Fibroblast of lung (primary cell): ENCODE measurements at places on chromosomes 4 and X. TPM values are rescaled to one million over a fixed set of nuclear protein-coding genes. Genes with fewer than 3 reads are reported as not detected.
A peak's percentile ranks its signal among the peaks of the same experiment; 100 is the strongest.

DNA sequence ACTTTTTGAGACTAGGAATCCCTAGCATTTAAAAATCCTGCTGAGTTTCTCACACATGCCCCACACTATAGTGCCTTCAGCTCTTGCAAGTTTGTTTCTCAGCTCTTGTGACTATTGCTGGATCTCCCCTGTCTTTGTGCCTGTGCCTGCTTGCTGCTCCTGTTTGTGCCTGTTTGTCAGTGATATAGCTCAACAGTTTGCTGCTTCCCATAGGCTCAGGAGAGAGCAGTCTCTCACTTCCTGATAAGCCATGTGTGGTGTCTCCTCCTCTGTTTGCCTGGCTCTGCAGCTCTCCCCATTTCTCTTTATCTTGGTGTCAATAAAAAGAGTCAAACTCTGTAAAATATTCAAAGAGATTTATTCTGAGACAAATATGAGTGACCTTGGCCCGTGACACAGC is 259.8 kb upstream of the CLNK start:
- DNase-seq: no peak

GRCh38 chr4:65738134-65738533 is 67.8 kb upstream of the EPHA5 start:
- DNase-seq: no peak

LRIT3 gene
- polyA plus RNA-seq: 0.01 TPM in 2 replicates

DNA sequence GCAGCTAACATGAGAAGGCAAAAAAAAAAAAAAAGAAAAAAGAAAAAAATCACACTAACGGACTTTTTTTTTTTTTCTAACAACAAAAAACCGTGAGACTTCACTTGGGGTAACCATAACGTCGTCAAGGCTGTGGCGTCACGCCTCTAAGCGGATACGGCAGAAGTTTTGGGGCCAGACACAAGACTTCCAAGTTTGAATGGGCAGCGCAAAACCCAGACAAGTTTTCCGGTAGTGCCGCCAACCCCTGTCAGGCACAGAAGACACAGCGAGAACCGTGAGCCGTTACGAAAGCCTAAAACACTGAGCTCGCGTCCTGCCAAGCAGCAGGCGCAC is 556 bp upstream of the SMARCA5 start:
- DNase-seq: no peak

DSPP gene
- not detected in 2 replicates for polyA plus RNA-seq

GRCh38 chr4:141350122-141350905 is 129.6 kb downstream of the ZNF330 start:
- peak; percentile 94 for DNase-seq

DNA sequence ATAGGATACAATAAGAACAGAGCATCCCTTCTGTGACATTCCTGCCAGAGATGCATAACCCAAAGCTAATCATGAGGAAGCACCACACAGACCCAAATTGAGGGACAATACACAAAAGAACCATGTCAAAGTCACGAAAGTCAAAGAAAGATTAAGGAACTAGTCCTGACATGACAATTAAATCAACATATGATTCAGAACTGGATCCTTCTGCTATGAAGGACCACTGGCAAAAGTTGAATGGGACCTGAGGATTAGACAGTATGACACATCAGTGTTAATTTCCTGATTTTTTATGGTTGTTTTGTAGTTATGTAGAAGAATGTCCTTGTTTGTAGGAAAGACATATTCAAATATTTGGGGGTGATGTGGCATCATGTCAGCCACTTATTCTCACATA is 13.9 kb downstream of the ACOT9 start:
- DNase-seq: no peak

DNA sequence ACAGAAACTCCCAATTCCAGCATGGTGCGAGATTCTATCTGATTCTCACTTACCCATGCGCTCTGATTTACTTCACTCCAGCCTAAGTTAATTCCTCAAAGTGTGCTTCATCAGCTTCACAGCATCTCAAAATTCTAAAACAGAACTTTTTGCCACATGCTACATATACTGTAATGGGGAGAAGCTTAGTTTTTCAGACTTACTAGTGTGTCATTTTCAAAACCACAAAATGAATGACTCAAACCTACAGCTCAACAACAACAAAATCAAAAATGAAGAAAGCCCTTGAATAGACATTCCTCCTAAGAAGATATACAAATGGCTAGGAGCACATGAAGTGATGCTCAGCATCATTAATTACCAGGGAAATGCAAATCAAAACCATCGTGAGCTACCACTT is 14.9 kb downstream of the IRF2 start:
- DNase-seq: peak; percentile 76

DNA sequence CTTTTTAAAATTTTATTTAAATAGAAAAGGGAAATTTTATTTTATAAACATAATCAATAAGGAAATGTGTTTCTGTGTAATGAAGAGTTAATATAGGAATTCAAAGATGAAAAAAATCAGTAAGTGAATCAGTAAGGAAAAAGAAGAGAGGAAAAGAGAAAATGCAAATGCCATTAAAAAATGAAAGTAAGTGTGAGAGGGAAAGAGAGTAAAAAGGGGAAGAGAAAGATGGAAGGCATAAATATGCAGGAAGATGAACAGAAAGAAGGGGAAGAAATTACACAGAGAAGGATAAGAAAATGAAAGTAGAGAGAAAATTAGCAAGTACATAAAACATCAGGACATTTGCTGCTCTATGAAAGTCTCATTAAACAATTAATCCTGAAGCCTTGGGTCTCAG is 349.9 kb downstream of the FSTL5 start:
- DNase-seq: no peak

GRCh38 chr4:187767158-187767557 is 228.4 kb upstream of the ZFP42 start:
- DNase-seq: no peak

DNA sequence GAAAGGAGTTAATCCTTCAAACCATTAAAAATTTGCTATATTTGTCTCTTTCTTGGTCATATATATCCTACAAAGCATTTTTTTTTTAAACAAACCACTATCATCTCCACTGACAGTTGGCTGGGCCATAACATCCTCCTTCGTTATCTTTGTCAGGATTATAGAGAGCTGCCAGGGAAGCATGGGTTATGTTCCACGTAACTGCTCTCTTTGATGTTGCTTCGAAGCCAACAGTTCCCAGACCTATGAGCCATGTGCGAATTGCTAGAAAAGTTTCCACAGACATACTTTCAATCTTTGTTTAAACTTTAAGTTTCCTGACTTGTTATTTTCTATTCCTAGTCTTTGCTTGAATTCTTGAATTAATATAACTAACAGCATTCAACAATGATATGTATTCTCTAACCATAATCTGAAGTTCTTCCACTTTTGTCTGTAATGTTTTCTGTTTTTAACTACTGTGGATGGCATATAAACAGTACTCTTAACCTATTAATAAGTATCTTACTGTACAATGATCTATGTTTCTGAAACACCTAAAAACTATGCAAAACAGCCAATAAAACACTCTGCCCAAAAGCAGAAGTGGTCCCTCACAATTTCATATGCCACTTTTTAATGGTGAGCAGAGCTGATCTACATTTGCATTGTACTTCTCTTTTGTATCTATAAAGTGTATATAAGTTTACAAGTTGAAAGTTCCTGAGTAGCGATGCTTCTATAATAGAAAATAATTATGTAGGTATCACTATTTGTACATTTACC is 37.9 kb downstream of the EREG start:
- no peak for DNase-seq

- peak; percentile 61 for DNase-seq
Observed at GRCh38 chr4:74092957-74093356, 6.0 kb downstream of the CXCL2 start.

LNX1 gene
- 0.48 and 0.61 TPM in 2 replicates for polyA plus RNA-seq

DNA sequence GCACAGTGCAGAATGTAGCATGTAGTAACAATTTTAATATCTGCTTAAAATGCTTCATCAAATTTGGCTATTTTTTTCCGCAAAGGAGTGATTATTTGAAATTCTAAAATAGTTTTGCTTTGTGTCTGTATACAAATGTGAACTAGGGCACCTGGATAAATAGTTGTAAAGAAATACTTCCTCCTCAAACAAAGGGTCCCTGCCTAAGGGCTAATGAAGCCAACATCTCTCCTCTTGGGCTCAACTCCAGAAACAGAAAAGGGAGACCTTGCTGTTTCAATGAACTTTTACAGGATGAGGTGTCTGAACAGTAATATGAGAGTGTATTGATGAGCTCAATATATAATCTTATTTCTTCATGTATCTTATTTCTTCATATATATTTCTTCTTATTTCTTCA is 30.8 kb upstream of the SCOC start:
- no peak for DNase-seq

GALNTL6 gene
- polyA plus RNA-seq: not detected in 2 replicates

GRCh38 chr4:135917011-135917410 is 1615.3 kb downstream of the PCDH18 start:
- peak; percentile 70 for DNase-seq

- DNase-seq: peak; percentile 56
Observed at GRCh38 chrX:11239230-11239629, 54.0 kb upstream of the AMELX start.

- no peak for DNase-seq
Observed at GRCh38 chr4:74166135-74166534, 8.2 kb downstream of the MTHFD2L start.

DNA sequence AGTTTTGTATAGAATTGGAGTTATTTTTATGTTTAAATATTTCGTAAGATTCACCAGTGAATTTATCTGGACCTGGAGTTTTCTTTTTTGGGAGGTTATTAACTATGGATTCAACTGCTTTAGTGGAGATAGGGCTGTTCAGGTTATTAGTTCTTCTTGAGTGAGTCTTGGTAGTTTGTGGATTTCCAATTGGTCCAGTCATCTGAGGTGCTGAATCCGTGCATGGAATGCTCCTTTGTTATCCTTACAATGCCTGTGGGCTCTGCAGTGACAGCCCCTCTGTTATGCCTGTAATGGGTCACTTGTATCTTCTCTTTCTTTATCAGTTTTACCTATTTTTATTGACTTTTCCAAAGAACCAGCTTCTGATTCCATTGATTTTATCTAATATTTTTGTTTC is 15.4 kb upstream of the NKX1-1 start:
- no peak for DNase-seq

GRCh38 chr4:2393353-2394270 is 24.8 kb downstream of the ZFYVE28 start:
- DNase-seq: no peak

- DNase-seq: peak; percentile 14
Observed at GRCh38 chr4:152534541-152535359, 1.1 kb downstream of the FBXW7 start.

GRCh38 chr4:177008836-177009501 is 216.2 kb upstream of the VEGFC start:
- peak; percentile 38 for DNase-seq

DNA sequence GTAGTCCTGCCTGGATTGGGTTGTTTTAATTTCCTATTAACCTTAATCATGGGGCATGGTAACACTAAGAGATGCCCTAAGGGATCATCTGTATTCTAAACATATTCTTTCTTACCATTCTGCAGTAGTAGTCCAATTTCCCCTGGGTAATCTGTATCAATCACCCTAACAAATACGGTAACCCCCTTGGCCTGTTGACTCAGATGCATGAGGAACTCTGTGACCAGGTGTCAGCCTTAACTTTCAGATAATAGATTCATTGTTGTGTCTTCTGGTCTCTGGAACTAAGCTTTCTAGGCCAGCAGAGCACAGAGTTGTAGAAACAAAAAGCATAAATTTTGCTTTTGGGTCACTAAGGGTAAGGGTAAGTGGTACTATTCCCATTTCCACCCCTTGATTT is 13.1 kb upstream of the BANK1 start:
- no peak for DNase-seq

GRCh38 chrX:15188039-15188438 is 81.8 kb downstream of the ASB9 start:
- no peak for DNase-seq

DNA sequence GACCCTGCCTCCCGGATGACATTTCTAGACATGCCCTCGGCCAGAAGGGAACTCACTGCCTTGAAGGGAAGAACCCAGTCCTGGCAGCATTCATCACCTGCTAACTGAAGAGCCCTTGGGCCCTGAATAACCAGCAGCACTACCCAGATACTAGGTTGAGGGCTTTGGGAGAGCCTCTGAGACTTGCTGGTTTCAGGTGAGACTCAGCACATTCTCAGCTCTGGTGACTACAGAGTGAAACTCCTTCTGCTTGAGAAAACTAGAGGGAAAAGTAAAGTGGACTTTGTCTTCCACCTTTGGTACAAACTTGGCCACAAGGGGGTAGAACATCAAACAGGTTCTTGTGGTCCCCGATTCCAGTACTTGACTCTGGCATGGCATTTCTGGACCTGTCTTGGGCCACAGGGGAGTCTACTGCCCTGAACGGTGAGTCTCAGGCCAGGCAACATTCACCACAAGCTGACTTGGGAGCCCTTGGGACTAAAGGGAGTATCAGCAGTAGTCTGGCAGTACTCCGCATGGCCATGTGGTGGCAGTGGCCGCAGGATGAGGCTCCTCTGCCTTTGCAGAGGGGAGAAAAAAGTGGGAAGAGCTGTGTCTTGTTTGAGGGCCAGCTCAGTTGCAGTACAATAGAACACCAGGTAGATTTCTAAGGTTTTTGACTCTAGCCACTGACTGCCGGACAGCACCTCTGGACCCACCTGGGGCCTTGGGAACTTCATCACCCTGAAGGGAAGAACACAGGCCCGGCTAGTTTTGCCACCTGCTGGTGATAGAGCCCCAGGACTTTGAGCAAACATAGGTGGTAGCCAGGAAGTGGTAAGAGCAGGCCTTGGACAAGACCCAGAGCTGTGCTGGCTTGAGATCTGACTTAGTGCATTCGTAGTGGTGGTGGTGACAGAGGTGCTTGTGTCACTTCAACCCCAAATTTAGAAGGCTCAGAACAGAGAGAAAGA is 414.8 kb downstream of the OPHN1 start:
- peak; percentile 7 for DNase-seq

DNA sequence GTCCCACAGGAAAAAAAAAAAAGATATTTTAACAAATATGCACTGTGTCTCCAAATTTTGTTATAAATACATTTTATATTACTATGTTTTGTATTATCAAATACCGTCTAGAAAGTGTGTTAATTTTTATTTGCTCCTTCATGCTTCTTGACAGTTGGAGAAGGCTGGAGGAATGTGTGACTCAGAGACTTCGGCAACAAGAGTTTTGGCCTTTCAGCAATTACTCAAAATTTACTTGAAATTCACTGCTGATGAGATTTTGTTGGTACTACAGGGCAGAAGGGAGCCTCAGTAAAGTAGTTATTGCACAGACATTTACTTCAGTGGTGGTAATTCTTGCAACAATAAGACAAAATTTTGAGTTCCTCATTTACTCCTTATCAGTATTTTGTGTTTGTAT is 2164.0 kb downstream of the PCDH7 start:
- DNase-seq: peak; percentile 5

RGN gene
- polyA plus RNA-seq: 7.0 and 7.4 TPM in 2 replicates

- no peak for DNase-seq
Observed at GRCh38 chr4:11633430-11633829, 204.7 kb upstream of the HS3ST1 start.
